ENCODE measurements at places on chromosomes 2 and 18. TPM values are rescaled to one million over a fixed set of nuclear protein-coding genes. Genes with fewer than 3 reads are reported as not detected.

The GALR1 gene
- 0.02 TPM for polyA plus RNA-seq

The UGT1A3 gene
- not detected for polyA plus RNA-seq

The SEMA4C gene
- polyA plus RNA-seq, result 30.2 TPM

The DYSF gene
- 20.7 TPM for polyA plus RNA-seq

The SERPINB2 gene
- polyA plus RNA-seq, result 206 TPM

The GPD2 gene
- polyA plus RNA-seq, result 10.5 TPM

The COL6A3 gene
- 47.7 TPM for polyA plus RNA-seq

The FBXO36 gene
- 1.6 TPM for polyA plus RNA-seq

The POMC gene
- 5.5 TPM for polyA plus RNA-seq

The CACNB4 gene
- 0.10 TPM for polyA plus RNA-seq

The IL37 gene
- not detected for polyA plus RNA-seq

The FNDC4 gene
- polyA plus RNA-seq, result 158 TPM

The PTPN2 gene
- polyA plus RNA-seq, result 28.3 TPM

The SLC38A11 gene
- 2.9 TPM for polyA plus RNA-seq

The CXCR1 gene
- polyA plus RNA-seq, result 0.09 TPM

The SATB2 gene
- polyA plus RNA-seq, result 1.8 TPM

The HIBCH gene
- polyA plus RNA-seq, result 19.0 TPM

The FOXD4L1 gene
- 0.11 TPM for polyA plus RNA-seq

The CARF gene
- polyA plus RNA-seq, result 1.8 TPM

Data from adipose tissue (tissue), 3 donors.